SHP77 (cell line): ENCODE measurements at places on chromosomes 3 and 15.

DNA sequence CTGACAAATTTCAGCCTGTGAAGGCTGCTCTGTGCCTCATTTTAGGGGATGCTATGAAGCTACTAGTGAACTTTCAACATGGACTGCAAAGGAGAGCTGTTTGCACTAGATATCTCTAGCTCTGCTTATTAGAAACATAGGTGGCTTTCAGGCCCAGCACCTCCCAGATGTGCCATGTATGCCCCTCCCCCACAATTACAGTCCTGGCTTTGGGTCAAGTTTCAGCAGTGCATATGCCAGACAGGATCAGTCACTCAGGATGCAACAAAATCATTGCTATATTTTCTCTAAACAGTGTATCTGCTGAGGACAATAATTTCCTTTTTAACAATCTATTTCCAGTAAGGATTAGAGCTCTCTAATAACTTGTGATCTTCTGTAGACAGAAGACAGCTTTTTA is 178.8 kb upstream of the STAC start:
- DNase-seq, result no peak

- DNase-seq, result no peak
These were observed 86.2 kb downstream of the TBC1D5 start for GRCh38 chr3:17656264-17656663.

GRCh38 chr15:73647259-73648013 is 14.2 kb upstream of the NPTN start:
- no peak for DNase-seq

DNA sequence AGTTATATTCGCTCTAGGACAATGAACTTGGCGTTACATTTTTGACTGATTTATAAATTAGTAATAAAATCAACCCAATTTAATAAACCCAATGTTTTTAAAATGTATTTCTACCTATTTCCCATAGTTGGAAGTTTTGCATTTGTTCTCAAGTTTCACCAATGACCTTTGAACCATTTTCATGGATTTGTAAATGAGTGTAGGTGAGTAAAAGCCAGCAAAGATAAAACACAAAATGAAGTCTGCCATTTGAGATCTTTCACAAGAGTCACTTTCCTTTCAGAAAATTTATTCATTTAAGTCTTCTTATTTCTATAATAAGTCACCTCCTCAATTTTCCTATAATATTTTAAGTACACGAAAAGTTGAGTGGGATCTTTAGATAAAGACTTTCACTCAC is 92.1 kb downstream of the MEIS2 start:
- DNase-seq, result no peak

DNA sequence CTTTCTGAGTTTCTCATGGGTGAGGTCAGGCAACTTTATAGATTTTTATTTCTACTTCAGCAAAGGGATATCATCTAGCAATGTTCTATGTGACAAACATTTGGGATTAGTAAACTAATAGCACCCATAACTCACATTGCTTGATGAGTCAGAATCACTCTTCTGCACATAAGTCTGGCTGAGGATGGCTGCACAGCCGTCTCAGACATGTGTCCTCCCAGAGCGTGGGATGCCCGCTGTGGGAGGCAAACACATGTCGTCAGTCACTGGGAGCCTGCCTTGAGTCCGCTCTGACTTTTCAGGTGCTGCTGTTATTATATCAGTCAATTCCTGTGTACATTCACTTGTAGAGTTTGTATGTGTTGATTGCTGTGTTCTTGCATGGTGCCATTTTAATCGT is 230.7 kb upstream of the TRIM42 start:
- DNase-seq, result no peak

DNA sequence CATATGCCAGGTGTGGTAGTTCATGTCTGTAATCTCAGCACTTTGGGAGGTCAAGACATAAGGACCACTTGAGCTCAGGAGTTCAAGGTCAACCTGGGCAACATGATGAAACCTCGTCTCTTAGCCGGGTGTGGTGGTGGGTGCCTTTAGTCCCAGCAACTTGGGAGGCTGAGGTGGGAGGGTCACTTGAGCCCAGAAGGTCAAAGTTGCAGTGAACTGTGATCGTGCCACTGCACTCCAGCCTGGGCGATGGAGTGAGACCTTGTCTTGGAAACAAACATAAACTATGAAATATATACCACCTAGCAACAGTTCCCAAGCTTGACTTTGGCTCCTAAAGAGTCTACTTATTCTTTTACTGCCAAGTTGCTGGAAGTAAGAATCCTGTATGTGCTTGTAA is 30.9 kb downstream of the UBE3A start:
- no peak for DNase-seq

DNA sequence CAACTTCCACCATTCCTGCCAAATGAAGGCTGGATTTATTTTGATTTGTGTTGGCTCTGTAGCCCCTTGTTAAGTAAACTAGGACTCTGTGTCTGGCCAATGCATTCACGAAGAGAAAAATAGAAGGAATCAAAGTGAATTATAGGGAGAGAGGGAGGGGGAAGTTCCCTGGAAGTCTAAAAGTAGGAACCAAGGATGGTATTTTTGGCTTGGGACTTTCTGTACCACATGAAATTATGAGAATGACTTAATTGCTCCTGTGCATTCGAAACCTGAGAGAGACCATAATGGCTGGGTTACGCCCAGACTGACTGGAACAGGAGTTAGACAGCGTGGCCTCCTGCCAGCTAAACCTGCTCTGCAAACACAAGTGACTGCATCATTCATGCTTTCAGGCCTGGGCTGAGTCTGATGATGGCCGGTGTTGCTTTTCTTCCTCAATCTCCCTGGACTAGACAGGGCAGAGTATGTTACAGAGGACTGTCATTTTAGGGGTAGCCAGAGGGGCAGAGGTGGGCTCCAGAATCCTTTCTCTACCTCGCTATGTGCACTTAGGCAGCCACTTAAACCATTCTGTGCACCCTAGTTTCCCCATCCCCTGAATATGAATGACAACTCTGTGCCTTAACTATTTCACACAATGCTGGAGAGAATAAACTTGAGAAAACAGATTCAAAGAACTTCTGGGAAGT is 58.9 kb downstream of the MYO1E start:
- peak; percentile 58 for DNase-seq

DNA sequence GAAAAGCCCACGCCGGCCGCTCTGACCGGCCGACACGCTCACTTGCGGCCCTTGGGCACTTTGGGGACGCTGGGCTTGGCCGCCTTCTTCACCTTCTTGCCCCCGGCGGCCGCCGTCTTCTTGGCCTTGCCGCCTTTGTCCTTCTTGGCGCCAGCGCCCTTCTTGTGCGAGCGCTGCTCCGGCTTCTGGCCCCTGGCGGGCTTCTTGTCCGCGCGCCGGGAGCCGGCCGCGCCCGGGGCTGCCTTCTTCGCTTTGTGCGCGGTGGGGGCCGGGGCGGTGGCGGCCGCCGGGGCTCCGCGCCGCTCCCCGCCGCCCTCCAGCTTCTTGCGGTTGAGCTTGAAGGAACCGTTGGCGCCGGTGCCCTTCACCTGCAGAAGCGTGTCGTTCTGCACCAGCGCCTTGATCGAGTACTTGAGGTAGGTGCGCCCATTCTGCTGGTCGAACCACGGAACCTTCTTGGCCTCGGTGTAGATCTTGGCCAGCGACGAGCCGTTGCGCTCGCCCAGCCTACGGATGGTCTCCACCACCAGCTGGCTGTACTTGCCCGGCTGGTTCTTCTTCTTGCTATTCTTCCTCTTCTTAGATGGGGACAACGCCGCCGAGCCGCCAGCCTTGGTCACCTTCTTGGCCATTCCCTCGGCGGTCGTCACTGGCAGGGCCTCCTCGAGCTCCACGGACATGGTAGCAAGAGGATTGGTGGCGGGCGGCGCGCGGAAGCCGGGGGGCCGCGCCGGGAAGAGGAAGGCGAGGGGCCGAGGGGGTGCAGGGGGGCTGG is 36.7 kb downstream of the HMCES start:
- DNase-seq, result no peak

- DNase-seq, result no peak
These were observed 147.8 kb downstream of the SLC9A9 start for GRCh38 chr3:143700431-143700975.

DNA sequence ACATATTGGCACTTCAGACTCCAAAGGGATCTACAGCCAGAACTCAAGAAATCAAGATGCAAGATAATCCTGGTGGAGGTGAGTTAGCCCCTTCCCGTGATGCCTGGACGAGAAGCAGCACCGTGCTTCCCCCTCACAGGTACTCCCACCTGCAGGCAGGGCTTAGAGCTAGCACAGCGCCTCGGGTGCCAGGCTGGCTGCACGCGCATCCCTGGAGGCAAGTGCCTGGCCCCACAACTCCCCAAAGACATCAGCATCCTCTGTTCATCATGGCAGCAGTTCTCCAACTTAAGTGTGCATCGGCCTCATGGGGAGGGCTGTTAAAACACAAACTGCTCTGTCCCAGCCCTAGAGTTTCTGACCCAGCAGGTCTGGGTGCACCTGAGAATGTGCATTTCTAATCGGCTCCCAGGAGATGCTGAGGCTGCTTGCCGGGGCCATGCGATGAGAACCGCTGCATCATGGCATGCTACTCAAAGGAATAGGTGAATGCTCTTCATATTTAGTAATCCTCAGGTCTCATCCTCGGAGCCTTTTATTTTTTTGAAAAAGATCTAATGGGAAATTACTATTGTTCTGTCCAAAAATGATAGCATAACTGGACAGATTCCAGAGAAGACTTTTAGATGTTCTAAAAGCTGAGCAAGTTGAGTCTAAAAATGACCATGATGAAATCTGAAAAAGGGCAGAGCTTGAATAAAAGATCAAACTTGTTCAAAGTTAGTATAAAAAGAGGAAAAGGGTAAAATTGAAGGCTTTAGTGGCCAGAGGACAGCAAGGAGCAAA is 244.2 kb downstream of the ADAMTS17 start:
- DNase-seq, result no peak

GRCh38 chr15:89749951-89750559 is 994 bp downstream of the MESP1 start:
- DNase-seq, result peak; percentile 9

DNA sequence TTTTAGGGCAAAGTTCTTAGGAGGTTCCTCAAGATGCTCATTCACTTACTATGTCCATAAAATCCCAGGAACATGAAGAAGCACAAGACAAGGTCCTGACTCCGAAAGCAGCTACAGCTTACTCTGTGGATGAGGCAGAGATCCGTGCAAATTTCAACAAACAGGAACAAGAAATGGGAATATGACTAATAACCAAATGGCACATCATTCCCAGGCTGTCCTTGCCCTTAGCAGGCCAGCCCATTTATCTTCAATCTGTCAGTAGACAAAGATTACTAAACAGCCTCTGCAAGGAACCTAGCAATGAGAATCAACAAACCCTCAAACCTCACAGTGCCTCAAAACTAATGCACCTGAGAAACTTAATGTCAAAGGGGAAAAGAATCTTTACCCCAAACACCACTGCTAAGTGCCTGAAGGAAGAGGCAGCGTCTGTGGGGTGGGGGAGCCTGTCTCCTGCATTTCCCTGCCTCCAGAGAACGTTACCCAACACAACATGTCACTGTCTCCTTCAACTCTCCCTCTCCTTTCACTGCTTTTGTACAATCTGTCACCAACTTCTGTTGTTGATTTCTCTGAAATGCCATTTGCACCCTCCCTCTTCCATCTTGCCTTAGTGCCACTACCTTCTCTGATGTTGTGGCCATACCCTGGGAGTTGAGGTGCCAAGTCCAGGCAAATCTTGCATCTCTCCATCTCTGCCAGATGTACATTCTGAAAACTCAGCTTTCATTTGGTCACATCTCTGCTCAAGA is 4.8 kb downstream of the TNFAIP8L3 start:
- no peak for DNase-seq

DNA sequence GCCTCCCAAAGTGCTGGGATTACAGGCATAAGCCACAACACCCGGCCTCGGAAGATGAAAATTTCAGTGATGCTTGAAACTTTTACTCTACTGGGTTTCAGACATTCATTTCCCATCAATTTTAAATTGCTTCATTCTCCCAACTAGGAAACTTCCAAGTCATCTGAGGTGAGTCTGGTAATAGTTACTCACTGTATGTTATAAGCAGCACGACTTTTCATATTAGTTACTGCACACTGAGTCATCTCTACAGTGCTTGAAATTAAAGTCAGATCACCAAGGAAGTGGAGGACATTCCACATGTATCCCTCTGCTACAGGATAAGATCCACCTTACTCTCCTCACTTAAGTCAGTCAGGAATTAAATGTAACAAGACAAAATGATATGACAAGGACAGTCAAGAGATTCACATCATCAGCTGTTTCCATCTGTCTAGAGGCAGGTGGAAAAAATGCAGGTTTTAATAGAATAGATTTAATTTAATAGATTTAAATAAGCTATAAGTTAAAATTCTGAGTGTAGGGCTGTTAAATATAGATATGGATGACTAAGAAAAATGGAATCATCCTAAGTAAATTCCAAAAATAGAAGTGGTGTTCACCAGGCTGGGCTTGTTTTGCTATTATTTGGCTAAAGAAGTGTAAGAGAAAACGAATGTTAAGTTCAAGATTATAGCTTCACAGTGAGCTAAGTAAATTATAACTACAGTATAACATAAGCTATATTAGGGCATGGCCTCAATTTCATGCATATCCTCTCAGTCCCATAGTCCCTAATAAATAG is 104.4 kb downstream of the TMCO5A start:
- no peak for DNase-seq

DNA sequence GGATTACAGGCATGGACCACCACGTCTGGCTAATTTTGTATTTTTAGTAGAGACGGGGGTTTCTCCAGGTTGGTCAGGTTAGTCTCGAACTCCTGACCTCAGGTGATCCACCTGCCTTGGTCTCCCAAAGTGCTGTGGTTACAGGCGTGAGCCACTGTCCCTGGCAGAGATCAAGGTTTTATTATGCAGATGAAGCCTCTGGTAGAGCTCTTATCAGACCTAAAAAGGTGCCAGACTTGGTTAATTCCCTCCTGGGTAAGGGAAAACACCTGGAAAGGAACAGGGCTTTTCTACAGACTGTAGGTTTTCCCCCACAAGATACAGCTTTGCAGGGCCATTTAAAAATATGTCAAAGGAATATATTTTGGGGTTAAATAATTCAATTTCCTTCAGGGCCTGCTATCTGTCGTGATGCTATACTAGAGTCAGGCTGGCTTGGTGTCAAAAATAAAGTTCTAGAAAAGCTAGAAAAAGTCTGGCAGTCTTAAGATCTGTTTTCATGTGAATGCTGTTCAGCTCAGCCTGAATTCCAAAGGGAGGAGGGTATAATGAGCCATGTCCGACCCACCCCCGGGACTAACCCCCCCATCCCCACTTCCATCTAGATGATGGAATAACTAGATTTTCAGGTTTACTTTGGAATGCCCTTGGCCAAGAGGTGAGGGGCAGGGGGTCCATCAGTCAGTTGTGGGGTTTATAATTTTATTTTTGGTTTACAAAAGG is 1.9 kb upstream of the BLOC1S6 start:
- DNase-seq, result no peak

DNA sequence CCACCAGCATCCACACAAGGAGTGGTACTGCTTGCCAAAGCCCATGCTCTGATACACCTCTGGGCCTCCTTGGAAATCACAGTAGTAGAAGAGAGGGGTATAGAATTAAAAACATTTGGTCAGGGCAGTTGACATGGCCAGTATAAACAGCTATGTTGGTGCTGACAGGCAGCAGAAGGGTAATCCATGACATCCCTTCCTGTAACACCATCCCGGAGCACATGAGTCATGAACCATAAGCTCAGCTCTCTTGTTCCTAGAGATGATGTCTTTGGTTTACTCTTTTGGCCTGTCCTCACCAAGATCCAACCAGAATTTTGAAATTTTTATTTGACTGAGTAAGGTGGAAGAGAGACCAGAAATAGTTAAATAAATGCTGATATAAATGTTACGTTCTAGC is 132.6 kb upstream of the CTDSPL start:
- DNase-seq, result no peak
